Activated gamma-delta T cell (primary cell): ENCODE measurements at places on chromosomes 2 and 18.

DNA sequence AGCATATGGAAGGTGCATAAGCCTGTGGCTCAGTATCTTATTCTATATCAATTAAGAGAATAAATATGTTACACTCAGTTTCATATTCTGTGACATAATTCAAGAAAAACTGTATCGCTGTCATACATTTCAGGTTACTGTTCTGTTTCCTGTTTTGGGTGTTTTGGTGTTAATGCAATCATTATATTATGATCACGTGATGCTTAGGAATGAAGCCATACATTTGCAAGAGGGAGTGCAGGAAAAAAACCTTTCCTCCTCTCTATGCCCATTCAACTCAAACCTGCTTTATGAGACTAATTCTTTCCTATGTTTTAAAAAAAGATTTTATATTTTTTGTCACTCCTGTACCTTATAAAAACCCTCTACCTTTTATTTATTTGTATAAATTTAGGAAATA is 120.8 kb upstream of the DDX18 start:
- DNase-seq: no peak

GRCh38 chr2:26542194-26542455 is 64.2 kb upstream of the OTOF start:
- DNase-seq: no peak

DNA sequence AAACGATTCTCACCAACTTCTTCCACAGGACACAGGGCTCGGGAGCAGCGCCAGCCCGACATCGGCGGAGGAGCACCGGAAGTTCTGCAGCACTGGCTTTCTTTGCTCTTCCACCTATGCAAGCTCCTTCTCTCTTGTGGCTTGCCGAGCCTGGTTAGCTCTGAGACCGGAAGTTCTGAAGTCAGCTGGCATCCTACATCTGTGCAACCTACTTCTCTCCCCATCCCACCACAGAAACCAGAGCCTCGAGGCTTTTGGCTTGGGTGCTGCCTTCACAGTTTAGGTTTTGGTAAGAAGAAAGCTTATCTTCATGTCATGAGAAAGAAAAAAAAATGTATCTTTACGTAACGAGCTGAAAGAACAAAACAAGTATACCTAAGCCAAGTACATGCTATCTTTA is 111.7 kb downstream of the ANKRD44 start:
- peak; percentile 53 for DNase-seq

GRCh38 chr2:217489145-217489960 is 513.4 kb downstream of the TNS1 start:
- no peak for DNase-seq

DNA sequence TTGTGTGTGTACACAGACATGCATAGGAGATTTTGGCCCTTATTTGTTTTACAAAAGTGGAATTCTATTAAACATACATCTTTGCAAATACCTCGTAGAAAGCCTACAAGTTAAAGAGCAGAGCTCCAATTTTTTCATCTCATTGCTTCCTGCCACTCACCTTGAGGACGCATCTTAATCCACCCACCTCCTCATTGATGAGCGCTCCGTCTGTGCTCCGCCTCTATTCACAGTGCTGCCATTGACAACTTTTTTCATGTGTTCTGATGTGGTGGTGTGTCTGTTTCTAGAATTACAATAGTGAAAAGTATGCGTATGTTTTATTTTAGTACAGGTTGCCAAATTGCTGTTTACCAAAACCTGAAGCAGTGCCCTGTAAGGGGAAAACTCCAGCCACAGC is 36.3 kb downstream of the NEURL3 start:
- DNase-seq: no peak

DNA sequence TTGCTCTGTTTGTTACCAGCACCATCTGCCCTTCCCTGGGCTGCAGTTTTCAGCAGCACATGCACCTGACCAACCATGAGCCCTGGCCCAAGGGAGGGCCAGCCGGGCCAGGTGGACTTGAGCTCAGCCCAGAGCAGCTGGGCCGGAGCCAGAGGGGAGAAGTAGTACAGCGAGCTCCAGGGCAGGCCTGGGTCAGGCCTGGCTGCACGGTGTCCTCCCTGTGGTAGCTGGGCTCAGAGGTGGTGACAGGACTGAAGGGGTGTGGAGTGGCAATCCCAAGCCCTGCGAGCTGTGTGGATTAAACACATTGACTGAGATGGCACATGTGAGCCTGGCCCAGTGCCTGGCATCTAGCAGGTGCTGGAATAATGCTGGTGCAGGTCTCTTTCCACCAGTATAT is 222.2 kb downstream of the GLI2 start:
- no peak for DNase-seq

GRCh38 chr2:143246815-143247744 is 117.9 kb downstream of the ARHGAP15 start:
- DNase-seq: no peak

- DNase-seq: no peak
Measured at GRCh38 chr2:209525331-209525730, 101.5 kb downstream of the MAP2 start.

DNA sequence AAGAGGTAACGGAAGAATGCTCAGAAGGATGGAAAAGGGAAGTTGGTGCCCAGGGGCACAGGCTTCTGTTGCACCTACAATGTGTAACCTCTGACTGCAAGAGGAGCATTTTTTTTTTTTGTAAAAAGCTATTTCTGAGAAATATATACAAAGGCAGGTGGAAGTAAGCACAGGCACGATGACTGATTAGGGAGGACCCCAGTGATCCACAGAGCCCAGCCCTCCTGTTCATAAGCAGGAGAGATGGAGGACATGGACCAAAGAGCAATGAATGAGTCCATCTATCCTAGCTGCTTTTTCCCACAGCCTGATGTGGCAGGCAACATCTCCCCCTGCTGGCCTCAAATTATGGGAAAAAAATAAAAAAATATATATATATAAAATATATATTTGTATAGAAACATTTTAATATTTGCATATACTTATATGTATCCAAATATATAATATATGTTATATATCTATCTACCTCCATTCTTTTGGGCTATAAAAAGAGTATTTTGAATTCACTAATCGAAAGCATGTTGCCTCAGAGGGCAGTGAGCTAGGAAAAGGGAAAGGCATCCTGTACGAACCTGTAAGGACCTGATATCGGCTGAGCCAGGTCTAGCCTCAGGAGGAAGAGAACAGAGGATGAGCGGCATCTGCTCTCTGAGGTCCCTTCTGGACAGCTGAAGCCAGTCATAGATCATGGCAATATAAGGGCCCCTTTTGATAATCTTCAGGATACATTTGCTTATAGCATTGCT is 166.0 kb upstream of the STK17B start:
- DNase-seq: no peak

- DNase-seq: no peak
Measured at GRCh38 chr2:208501206-208501605, 94.6 kb downstream of the PTH2R start.

- DNase-seq: no peak
Measured at GRCh38 chr18:30985753-30986152, 56.8 kb downstream of the DSC3 start.

- DNase-seq: no peak
Measured at GRCh38 chr2:126643431-126643830, 12.5 kb upstream of the GYPC start.

DNA sequence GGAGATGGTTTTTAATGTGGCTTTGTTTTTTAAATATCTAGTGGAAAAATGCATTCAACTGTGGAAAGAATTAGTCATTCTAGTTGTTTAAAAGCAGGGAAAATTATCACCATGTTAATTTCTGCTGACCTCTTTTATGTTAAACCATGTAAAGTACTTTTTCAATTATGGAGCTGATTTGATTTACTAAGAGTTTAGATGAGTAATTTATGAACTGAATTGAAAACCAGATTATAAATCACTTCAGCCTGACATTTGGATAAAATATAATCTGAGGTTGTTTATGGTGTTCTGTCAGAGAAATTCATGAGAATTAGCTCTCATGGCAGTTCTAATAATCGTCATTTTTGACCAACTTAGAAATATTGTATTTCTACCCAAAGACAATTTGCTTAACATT is 11.6 kb downstream of the ITGA4 start:
- DNase-seq: no peak
